ENCODE measurements at places on chromosomes 6 and 20.
A peak's percentile ranks its signal among the peaks of the same experiment; 100 is the strongest.

- DNase-seq: no peak
Observed at GRCh38 chr6:11366183-11366933, 133.9 kb upstream of the NEDD9 start.

GRCh38 chr6:152207915-152208714, 400.6 kb downstream of the ESR1 start:
- no peak for DNase-seq

GRCh38 chr6:108712946-108713345, 135.3 kb upstream of the ARMC2 start:
- no peak for DNase-seq

GRCh38 chr20:37422791-37423286, 76.9 kb downstream of the SRC start:
- DNase-seq: no peak

DNA sequence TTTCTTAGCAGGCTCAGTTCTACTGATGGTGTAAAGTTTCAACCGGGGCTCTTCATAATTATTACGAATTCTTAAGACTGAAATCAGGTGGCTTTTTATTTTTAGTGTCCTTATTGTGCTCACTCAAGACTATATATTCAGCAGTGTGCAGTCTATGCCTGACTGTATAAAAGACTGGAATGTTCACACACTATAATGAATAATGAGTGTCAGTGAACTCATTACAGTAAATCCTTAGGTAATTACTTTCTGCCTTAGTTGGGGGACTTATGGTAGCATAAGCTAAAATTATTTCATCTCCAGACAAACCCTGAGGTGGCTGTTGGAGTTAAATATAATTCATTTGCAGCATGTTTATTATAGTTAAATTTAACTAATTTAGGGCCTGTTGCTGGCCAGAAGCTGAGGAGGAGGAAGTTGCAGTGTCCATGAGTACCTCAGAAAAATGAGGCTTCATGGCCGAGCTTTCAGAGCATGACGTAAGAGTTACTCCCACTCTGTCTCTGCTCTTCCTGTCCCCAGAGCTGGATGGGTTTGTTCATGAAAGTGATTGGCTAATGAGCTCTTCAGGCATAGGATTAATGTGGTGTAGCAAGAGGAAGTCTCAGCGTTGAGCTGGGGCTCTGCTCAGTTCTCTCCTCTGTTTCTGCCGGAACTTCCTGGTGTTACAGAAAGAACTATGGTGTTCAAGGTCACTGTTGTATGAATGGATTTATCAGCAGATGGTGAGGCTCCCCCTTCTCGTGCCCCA, 335.7 kb downstream of the NRN1 start:
- peak; percentile 38 for DNase-seq

DNA sequence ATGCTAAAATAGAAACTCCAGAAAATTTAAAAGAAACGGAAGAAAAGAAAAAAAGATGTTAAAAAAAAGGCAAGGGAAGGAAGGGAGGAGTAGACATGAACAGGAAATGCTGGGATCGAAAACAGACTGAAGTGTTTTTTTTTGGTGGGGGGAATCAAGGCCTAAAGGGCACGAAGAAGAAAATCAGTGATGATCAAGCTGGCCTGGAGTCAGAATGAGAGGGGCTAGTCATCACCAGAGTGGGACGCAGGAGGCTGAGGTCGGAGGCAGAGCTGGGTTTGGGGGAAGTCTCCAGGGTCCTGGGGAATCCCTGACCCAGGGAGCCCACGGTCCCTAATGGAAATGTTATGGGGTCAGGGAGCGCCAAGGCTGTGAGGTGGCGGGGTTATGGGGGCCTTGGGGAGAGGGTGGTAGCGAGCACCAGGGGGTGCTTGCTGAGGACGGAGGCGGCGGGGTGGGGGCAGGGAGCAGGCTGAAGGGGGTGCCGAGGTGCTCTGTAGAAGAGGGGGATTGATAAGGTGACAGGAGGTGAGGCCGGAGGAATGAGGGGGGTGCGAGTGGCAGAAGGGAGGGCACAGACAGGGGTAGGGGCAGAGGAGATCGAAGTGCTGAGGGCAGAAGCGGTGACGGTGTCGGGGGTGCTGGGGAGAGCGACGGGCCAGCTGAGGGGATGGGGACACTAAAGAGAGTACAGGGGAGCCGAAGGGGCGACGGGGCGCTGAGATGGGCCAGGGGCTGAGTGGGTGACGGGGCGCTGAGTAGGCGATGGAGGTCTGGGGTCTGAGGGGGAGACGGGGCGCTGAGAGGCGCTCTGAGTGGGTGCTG, 684 bp downstream of the ZNFX1 start:
- no peak for DNase-seq

DNA sequence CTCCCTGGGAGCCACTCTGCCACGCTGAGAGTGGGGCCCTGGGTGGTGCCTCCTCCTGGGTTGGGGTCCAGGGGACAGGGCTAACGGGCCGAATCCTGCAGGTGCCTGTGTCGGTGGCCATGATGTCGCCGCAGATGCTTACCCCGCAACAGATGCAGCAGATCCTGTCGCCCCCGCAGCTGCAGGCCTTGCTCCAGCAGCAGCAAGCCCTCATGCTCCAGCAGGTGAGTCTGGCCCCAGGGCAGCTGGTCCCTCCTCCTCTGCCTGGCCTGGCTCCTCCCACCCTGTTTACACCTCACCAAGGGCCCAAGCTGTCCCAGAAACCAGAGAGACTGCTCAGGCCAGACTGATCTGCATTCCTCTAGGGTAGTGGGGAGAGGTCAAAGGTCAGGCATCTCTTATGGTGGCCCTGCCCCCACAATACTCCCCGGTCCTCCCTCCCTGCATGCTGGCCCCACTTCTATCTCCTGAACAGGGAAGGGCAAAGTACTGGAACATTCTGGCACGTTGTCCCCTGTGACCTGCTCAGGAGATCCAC, 38.6 kb downstream of the FOXP4 start:
- no peak for DNase-seq

DNA sequence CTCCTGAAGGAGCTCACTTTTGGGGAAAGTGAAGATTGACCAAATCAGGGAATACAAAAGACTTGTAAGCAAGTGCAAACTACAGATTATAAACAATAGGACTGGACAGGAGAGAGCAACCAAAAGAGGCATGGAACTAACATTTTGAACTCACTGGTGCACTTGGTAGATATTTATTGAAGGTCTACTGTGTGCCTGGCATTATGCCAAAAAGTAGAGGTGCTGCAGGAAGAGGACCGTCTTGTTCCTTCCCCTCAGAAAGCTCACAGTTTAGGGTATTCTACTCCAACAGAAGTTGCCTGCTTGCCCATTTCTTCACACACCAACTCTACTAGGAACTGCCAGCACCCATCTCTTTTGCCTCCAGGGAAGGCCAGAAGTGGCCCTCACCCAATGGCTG, 10.0 kb upstream of the TSHZ2 start:
- no peak for DNase-seq

- no peak for DNase-seq
Observed at GRCh38 chr6:71887744-71888230, 1.4 kb downstream of the RIMS1 start.

DNA sequence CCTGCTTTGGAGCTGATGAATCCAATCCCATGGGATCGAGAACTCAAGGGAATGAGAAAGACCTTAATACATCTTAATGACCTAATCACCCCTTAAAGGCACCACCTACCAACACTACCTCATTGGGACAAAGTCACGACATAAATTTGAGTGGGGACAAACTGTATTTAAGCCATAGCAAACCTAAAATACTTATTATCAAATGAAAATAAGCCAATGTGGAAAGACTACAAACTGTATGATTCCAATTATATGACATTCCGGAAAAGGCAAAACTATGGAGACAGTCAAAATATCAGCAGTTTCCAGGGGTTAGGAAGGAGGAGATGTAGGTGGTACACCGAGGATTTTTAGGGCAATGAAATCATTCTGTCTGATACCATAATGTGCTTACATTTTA, 53.3 kb upstream of the NCOA3 start:
- no peak for DNase-seq

GRCh38 chr6:89678531-89678930, 40.0 kb upstream of the LYRM2 start:
- no peak for DNase-seq

GRCh38 chr6:47357827-47358226, 48.1 kb upstream of the TNFRSF21 start:
- no peak for DNase-seq

GRCh38 chr6:113635222-113635986, 221.7 kb upstream of the MARCKS start:
- DNase-seq: no peak

- no peak for DNase-seq
Observed at GRCh38 chr6:85795945-85796344, 153.3 kb upstream of the SYNCRIP start.

DNA sequence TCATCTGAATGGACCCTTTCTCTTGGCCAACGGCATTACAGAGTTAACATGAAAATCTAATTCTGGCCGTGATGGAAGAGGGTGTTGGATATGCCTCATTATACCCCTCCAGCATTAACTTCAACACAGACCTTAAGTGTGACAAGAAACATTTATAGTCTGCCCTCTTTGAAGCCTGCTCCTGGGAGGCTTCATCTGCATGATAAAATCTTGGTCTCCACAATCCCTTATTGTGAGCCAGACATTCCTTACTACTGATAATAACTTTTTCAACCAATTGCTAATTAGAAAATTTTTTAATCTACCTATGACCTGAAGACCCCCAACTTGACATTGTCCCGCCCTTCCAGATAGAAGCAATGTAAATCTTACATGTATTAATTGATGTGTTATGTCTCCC, 9.3 kb upstream of the HBS1L start:
- no peak for DNase-seq

DNA sequence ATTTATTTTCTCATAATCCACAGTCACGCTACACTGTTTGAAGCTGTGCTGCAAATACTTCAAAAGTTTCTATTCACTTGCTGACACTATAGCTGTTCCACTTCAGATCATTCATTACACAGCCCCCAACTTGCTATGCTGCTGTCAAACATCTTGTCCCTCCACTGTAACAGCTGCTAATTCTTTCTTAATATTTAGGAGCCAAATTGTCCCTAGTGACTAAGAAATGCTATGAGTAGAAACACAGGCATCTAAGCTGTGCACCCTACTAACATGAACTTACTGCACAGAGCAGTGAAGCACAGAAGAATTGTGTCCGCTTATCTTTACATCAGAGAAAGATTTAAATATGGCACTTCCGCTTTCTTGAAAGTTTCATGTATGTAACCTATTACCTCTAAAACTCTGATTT, 91.3 kb downstream of the PDE10A start:
- DNase-seq: peak; percentile 38

DNA sequence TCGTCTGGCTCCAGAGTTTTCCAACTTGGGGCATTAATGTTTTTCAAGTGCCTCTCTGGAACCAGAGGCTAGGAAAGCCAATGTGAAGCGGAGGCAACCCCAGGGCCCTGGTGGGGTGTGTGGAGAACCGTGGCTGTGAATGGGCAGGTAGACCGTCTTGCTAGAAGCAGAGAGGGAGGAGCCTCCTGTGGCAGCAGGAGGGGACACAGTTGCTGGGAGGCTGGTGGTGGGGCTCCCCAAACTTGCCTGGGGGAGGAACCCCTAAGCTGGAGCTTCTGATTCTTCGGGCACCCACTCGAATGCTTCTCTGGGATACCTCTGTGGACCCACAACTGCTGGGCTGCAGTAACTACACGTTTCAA, 65.3 kb upstream of the APCDD1L start:
- DNase-seq: no peak

DNA sequence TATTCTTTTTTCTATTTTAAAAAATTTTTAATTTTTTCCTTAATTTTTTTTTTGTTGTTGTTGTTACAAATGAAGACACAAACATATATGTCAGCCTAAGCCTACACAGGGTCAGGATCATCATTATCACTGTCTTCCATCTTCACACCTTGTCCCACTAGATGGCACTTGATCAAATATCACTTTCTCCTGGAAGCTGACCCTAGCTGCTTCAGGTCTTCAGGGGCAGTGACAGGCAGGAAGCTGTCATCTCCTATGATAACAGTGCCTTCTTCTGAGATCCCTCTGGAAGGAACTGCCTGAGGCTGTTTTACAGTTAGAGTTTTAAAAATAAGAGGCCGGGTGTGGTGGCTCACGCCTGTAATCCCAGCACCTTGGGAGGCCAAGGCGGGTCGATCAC, 70.2 kb upstream of the EEF1E1 start:
- DNase-seq: no peak
